ENCODE measurements at places on chromosomes 3 and 15.
A peak's percentile ranks its signal among the peaks of the same experiment; 100 is the strongest.

DNA sequence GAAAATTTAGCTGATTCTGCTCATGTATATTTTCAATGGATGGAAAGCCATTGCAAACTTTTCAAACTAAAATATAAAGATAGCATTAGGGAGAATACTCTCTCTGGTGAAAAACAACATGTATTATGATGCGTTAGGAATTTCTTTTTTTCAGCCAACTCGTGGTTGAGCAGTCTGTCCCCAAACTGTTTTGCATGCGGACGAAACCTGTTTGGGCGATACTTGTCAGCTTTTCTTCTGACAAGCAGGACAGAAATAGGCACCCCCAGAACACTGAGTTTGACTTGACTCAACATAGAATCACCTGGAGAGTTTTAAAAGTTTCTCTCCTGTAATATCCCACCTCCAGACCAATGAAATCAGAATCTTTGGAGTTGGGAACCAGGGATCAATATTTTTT, 417.5 kb upstream of the TPRG1 start:
- no peak for DNase-seq

DNA sequence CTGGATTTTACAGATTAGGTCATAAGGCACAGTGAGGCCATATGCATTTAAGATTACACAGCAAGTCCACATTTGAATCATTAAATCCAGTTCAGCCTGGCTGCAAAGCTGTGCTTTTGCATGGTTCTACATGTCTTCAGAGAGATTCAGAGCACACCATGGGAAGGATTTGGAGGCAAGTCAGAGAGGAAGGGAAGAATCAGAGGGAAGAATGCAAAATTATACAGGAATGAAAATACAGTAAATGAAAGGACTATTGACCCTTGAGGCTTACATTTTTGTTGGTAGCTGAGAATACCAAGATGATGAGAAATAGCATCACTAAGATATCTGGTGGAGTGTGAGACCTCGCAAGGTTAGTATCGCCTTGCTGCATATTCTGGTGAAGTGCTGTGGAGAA, 13.9 kb downstream of the FILIP1L start:
- no peak for DNase-seq

DNA sequence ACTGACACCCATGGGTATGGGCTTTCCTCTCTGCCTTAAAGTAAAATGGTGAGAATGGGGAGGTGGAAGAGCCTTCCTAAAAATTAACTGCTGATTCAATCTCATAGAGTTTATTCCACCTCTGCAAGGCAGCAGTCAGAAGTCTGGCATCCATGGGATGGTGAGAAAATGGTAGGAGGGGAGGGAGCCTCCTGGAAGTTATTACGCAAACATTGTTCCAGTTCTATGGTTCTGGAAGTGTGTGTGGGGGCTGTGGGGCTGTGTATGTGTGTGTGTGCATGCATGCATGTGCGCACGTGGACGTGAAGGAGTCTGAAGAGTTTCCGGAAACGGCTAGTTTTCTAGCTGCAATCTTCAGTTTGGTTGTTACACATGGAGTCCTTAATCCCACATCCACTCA, 177.6 kb downstream of the KCNAB1 start:
- no peak for DNase-seq

DNA sequence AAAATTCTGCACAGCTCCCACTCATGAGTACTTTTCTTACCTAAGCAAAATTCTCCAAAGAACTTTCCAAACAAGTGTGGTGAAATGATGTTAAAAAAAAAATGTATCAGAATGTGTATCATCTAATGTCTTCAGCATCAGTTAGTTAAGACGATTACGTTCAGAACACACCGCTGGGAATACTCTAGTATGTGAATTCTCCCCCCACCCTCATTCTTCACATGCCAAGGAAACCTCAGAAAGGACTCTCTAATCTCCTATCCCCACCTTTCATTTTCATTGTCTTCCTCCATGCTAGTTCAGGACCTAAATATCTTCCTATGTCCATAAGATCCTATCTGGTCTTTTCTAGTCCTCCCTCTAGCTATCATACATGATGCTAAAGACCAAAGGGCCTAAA, 457.4 kb downstream of the SHQ1 start:
- no peak for DNase-seq

GRCh38 chr3:20527368-20527767, 341.4 kb upstream of the SGO1 start:
- DNase-seq = no peak

DNA sequence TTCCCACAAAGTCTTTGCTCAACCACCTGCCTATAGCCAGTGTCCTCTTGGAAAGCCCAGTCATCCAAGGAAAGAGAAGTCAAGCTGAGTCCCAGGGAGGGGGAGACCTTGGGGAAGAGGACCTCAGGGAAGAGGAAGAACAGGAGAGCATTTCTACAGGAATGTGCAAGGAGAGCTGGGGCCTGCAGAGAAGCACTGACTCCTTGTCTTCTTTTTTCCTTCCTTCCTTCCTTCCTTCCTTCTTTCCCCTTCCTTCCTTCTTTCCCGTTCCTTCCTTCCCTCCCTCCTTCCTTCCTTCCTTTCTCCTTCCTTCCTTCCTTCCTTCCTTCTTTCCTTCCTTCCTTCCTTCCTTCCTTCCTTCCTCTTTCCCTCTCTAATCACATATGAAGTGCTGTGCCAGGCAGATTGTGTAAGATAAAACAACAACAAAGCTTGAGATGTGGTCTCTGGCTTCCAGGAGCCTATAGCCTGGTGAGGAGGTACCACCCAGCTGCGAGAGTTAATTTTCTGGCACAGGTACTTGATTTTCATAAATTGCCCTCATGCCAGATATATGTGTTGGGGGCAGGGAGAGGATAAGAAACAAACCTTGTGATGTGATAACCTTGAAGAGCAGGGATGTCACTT, 70.0 kb downstream of the NOX5 start:
- no peak for DNase-seq

GRCh38 chr3:187689984-187690383, 12.4 kb downstream of the RTP2 start:
- DNase-seq = no peak

DNA sequence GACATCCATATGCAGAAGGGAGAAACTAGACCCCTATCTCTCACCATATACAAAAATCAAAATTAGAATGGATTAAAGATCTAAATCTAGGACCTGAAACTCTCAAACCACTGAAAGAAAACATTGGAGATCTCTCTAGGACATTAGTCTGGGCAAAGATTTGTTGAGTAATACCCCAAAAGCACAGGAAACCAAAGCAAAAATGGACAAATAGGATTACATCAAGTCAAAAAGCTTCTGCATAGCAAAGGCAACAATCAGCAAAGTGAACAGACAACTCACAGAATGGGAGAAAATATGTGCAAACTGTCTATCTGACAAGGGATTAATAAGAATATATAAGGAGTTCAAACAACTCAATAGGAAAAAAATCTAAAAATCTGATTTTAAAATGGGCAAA, 54.8 kb downstream of the MYO9A start:
- no peak for DNase-seq

GRCh38 chr3:101351829-101352228, 31.5 kb upstream of the IMPG2 start:
- no peak for DNase-seq

- DNase-seq = no peak
Observed at GRCh38 chr3:71444028-71444860, 139.3 kb downstream of the FOXP1 start.

- DNase-seq = no peak
Observed at GRCh38 chr3:46489381-46489780, 8.4 kb upstream of the RTP3 start.

- no peak for DNase-seq
Observed at GRCh38 chr3:185740133-185740532, 84.7 kb downstream of the IGF2BP2 start.

DNA sequence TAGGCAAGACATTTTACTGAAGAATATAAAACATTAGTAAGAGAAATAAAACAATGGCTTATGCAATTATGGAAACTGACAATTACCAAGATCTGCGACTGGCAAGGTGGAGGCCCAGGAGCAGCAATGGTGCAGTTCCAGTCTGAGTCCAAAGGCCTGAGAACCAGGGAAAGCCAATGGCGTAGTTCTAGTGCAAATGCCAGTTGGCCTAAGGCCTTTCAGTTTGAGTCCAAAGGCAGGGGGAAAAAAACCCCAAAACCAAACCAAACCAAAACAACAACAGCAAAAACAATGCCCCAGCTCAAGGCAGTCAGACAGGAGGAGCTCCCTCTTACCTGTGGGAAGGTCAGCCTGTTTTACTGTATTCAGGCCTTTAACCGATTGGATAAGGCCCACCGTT, 72.6 kb downstream of the ST6GAL1 start:
- DNase-seq = no peak

DNA sequence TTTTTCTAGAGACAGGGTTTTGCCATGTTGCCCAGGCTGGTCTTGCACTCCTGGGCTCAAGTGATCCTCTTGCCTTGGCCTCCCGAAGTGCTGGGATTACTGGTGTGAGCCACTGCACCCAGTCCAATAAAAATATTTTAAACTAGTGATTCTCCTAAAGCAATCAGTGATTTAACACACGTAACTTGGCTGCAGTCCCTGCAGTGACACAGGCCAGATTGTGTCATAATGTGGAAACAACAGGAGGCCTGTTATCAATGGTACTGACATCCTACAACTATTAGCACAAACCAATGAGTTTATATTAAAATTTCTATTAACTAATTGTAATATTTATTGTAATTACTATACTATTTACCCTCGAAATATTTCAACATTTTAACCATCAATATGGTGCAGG, 1.6 kb upstream of the SEC61A1 start:
- DNase-seq = no peak

DNA sequence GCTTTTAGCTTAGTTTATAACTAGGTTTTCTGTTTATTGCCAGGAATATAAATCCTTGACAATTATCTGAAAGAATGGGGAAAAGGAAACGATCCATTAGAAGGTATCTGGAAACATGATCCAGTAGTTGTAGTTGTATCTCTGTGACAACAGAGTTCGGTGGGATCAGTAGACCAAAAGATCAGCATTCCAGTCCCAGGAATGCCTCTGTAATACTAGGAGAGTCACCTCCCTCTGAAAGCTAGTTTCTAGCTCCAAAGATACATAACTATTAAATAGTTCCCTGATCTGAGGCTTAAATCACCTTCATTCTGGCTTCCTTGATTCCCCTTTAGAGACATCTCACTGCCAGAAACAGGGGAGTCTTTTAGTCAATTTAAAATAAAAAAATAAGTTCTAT, 34.1 kb downstream of the MB21D2 start:
- no peak for DNase-seq

DNA sequence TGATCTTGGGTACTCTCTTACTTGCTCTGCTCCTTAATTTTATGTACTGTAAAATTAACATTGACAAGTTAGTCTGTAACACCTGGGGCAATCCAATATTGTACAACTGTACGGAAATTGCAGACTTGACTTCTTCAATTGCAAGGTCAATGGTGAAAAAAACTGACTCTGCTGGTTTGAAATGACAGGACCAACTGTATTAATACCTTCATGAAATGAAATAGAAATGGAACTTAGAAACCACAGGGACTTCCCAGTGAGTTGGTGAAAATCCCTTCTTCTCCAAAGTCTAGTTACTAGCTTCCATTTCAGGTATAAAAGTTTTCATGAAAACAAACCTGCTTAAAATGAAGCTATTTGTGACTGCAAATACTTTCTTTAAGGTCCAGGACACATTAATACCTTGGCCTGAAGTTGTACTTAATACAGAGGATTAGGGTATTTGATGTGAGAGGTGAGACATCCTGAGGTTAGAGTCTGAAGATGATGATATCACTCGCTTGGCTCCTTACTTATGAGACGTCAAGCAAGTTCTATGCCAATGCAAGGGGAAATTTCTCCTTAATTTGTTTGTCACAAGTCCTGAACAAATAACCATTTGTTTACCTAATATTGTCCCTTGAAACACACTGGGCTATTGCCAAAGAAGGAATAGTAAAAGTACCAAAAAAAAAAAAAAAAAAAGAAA, 226.2 kb upstream of the TP63 start:
- no peak for DNase-seq

DNA sequence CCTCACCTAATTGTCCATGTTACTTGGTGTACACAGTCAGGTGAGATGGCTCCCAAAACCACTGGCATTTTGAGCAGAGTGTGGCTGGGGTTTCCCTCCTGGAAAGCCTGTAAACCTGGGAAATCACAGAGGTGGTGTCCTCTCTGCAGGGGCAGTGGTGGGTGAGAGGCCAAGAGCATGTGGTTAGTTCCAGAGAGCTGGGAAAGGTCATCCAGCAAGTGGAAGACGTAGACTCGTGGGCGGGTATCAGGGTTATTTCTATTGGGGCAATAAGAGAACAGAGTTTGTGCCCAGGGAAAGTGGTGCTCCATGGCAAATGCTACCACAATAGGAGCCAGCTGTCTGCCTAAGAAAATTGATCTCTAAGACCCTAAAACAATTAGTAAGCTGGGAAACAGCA, 44.6 kb upstream of the LIMD1 start:
- DNase-seq = no peak

DNA sequence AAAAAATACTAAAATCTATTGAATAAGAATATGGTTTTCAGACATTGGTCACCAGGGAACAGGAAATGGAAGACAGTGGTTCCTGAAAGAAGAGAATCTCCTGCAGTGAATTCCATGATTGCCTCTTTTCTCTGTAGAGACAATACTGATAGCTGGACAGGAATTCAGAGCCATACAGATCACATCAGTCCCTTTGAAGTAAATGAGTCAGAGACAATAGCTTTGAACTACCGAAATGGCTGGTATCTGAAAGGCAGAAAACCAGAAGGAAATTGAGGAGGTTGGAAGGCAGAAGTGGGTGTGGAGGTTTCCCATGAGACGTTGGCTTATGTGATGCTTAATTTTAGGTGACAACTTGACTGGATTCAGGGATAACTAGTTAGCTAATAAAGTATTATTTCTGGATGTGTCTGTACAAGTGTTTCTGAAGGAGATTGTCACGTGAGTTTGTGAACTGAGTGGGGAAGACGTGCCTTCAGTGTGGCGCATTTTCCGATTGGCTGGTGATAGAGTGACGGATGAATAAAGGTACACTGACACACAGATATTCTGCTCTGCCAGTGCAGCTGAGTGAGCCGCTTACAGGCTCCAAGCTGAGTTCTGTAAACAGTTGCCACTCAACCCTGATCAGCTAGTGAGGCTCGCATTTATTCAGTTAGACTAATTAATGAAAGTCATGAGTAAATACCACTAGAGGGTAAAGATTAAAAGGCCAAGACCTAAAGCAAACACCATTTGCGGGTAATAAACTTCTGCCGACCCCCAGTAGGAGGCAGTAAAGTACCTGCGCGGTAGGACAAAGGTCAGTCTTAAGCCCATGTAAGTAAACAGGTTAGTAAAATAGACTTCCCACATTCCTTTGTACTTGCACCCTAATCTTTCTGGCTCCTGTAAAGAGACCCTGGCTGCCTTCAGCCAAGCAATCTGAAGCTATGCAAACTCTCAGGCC, 1298.6 kb downstream of the SI start:
- no peak for DNase-seq

DNA sequence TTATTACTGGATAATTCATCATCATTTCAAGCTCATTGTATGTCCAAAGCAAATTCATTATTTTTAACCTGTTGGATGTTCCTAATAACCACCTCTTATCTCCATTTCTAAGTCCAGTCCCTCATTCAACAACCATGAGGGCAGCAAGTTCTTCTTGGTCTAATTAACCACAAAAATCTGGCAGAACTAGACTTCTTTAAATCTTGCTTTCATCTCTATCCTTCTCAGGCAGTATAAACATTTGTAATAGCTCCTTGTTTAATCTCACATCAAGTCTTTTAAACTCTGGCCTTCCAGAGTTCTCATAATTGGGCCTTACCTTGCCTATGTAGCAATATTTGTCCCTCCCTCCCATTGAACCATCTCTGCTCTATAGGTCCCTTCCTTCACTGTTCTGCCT, 17.0 kb upstream of the GHSR start:
- DNase-seq = no peak

- peak; percentile 74 for DNase-seq
Observed at GRCh38 chr3:184154885-184155643, at the start of gene DVL3. DVL3 (plus strand) TSS chr3:184155377; CDS start chr3:184155636, 259 bp downstream.
